ENCODE measurements at places on chromosomes 5 and 9.
A peak's percentile ranks its signal among the peaks of the same experiment; 100 is the strongest.

DNA sequence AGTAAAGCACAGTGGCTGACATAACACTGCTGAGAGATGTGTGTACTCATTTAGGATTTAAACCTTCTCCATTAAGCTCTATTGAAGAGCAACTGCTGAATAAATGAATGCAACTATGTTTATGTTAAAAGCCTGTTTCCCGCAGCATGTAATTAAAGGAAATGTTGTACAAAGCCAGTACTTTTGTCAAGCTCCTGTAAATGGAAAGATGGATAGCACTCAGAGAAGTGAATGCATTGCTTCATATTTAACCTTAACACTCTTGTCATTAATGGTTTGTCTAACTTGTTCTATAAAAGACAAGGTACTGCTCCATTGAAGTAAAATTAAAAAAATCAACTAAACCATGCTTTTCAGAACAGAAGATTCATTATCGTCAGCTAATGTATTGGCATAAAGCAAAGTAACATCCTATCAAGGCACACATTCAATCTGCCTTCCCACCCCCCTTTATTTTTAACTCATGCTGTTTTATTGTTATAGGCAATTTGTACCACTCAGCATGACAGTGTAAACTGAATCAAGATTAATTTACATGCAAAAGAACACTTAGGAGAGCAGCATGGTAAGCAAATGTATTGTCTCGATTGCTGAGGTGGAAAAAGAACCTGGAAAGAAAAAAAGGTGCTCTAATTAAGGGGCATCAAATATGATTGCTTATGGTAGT is 240.9 kb upstream of the TBCA start:
- DNase-seq: no peak

- no peak for DNase-seq
Measured at GRCh38 chr5:131706281-131706680, 71.3 kb upstream of the RAPGEF6 start.

DNA sequence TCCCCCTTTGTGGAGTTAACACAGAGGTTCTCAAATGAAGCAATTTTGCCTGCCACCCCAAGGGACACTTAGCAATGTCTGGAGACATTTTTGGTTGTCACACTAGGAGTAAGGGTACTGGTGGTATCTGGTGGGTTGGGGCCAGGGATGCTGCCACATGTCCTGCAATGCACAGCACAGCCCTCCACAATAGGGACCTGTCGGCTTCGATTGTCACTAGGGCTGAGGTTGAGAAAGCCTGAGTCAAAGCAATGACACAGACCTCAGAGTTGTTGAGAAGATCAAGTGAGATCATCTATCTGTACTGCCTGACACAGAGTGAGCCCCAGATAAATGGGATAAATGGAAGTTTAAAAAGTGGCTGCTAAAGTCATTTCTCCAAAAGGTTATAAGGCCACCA is 249.2 kb upstream of the KLF4 start:
- no peak for DNase-seq

DNA sequence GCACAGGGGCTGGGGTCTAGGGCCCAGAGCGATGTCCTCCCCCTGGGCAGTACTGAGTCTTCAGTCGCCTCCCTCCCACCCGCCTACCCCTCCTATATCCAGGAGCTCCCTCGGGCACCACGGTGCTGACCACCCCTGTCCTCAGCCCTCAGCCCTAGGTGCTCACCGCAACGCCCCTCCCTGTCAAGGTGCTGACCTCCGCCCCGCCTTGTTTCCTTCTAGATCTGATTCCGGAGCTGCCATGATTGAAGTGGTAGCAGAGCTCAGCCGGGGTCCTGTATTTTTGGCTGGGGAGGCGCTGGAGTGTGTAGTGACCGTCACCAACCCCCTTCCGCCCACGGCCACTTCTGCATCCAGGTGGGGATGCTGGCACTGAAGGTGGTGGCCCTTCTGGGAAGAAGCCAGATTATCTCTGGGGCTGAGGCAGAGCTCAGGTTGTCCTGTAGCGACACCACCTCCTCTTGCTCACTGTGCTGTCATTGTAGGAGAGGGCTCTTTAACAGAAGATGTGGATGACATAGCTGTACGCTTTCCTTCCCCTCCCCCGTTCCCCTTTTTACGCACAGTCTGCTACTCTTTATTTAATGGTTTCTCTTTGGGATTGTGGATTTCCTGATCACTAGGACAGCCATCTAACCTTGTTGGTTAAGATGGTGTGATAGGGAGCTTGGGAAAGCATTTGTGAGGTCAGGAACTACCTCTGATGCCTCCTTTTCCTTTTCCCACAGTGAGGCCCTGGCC is 598 bp downstream of the RGP1 start:
- DNase-seq: peak; percentile 40

DNA sequence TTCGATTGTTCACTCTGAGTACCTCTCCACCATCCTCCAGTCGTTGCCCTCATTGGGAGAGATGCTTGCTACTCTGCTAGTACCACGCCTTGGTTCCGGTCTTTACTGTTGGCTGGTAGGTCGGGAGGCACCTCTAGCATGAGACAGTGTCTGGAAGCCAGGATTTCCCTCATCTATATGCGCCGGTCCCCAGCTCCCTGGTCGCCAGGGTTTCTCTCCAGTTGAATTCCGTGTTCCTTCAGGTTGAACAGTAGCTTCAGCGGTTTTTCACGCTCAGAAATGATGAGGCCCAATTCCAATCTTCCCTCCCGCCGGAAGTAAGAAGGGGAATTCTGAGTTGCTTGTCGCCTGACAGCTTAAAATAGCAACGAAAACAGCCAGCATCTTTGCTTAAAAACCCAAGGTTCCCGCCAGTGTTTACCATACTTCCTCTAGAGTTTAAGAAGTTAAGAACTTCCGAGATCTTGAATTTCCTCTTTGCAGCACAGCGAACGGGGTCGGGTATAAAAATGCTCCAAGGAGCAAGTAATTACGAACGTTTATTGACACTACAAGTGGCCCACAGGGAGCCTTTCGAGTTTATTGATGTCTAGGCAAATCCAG is 1.3 kb upstream of the ST8SIA4 start:
- peak; percentile 36 for DNase-seq

- no peak for DNase-seq
Measured at GRCh38 chr5:115470921-115471320, 73.7 kb downstream of the FEM1C start.

- no peak for DNase-seq
Measured at GRCh38 chr9:107486674-107487520, 2.7 kb downstream of the KLF4 start.

GRCh38 chr5:136435946-136436543 is 70.7 kb upstream of the TRPC7 start:
- no peak for DNase-seq

DNA sequence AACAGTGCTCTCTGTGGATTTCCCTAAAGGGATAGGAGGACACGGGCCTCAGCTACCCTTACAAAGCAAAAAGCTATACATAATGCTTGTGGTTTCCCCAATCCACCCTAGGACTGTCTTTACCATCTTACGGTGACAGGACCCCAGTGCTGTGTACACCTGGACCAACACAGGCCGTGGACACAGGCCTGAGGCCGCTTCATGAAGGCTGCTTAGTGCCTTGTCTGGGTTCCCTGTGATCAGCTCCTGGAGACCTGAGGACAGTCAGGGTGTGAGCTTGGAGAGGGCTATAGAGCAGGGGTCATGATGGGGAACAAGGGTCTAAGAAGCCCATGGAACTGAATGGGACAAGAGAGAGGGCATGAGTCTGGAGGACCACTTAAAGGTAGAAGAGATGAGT is 2.9 kb downstream of the FANCG start:
- no peak for DNase-seq

- no peak for DNase-seq
Measured at GRCh38 chr5:95241161-95241560, 43.7 kb downstream of the MCTP1 start.

DNA sequence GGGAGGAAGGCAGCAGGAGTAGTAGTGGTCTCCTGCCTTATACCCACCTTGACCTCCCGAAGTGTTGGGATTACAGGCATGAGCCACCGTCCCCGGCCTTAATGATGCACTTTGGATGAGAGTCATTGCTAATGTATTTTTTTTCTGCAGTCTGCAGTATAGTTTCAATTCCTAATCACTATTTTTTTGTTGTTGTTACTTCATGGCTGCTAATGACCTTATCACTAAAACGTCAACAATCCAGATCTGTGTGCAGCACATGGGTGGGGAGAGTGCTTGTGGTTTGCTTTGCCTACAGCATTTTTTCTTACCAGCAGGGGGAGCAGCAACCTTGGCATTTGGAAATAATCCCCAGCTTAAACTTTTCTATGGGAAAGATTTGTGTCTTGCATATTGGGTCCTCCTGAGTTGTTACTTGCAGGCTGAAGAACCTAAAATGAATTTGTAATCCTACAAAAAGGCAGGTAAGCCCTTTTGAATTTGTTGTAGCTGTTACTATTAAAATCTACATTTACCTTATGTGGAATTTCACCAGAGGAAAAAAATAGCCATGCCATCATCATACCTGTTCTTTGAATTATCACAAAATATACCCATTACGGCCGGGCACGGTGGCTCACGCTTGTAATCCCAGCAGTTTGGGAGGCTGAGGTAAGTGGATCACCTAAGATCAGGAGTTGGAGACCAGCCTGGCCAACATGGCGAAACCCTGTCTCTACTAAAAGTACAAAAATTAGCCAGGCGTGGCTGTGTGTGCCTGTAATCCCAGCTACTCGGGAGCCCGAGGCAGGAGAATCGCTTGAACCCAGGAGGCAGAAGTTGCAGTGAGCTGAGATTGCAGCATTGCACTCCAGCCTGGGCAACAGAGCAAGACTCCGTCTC is 6.3 kb upstream of the MED7 start:
- peak; percentile 83 for DNase-seq

GRCh38 chr5:23419115-23419514 is 88.3 kb upstream of the PRDM9 start:
- no peak for DNase-seq

GRCh38 chr5:124728968-124729332 is 17.5 kb downstream of the ZNF608 start:
- no peak for DNase-seq

GRCh38 chr5:32680183-32680582 is 30.9 kb upstream of the NPR3 start:
- DNase-seq: no peak

DNA sequence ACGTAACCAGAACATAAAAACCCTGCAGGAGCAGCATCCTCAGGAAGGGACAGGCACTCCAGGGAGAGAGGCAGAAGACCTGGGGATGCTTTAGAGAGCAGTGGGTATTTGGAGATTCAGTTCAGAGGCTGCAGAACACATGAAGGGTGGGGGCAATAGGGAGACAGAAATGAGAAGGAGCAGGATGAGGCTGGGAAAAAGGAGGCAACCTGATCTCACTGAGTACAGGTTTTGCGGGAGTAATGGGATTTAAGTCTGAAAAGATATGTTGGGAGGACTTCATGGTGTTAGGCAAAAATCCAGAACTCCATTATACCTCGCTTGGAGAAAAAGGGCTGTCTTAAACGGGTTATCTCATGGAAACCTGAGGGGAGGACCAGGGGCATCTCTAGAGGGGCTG is 41.3 kb upstream of the GARNL3 start:
- no peak for DNase-seq

DNA sequence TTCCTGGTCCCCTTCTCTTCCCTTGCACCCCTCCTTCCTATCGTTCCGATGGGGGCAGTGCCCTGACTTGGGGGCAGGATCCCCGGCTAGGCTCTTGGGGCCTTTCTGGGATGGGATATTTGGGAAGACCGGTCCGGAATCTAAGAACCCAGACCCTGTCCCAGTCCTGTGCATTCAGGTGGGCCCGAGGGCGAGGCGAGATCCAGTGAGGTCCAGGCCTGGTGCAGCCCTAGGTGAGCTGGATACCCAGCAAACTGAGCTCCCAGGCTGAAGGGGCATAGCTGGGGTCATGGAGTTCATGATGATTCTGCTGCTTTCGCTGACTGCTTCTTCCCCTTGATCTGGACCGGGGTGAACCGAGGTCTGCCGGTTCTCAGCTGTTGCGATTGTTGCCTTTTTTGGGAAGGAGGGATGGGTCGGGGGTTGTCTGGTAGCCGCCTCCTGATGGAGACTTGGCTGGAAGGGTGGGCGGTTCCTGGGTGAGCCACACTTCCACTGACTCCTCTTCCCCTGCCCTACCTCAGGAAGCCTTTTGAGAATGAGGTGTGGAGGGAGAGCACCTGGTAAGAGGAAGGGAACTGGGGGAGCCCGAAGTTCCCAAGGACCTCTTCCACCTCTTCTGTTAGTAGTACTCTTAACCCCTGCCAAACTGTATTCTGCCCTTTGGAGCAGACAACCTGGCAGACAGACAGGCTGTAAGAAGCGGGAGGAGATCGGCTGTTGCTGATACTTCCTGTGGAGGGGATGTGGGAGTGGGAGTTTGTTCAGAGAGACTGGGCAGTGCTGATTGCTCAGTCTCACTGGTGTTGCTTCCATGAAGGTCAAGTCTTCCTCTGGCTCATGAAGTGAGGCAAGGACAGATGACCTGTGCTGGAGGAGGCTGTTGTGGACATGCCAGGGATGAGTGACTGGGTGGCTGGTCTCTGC is 1.0 kb downstream of the LRRC8A start:
- no peak for DNase-seq

- DNase-seq: no peak
Measured at GRCh38 chr9:71514344-71514975, 253.9 kb downstream of the CEMIP2 start.

GRCh38 chr9:131565369-131565768 is 20.0 kb downstream of the PRRT1B start:
- DNase-seq: no peak

DNA sequence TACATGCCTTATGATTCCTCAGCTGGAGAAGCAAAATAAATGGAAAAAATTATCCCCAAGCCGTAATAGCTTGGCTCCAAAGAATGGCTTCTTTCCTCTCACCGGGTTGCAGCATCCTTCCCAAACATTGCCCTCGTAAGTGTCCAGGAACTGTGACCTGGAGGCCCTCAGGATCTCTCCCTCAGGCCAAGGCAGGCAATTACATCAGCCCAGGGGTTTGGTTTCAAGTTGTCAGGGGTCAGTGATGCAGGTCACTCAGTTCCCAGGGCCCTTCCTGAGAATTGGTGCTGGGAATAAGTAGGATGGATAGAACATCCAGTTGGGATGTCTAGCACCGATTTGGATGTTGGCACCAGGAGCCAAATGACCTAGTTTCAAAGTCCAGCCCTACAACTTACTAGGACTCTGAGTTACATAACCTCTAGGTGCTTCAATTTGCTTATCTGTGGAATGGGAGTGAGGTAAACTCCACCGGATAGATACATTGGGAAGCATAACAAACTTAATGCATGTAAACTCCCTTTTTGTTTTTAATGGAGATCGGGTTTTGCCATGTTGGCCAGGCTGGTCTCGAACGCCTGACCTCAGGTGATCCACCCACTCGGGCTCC is 133.5 kb upstream of the DAP start:
- no peak for DNase-seq

DNA sequence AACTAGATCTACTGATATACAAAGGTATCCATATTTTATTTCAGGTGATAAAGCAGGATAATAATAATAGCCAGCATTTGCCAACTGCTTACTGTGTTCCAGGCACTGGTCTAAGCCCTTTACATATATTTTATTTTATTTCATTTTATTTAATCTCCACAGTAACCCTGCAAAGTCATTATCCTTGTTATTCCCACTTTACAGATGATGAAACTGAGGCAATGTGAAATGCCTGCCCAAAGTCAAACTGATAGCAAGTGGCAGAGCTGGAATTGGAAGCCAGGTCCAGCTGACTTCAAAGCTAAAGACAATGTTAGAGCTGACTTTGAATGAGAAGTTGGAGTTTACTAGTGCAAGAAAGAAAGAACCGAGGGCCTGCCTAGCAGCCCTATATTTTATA is 24.8 kb downstream of the MORN5 start:
- no peak for DNase-seq

Data from activated gamma-delta T cell treated with Interleukin-2 at 50 U/mL for 16 hours (primary cell).